Substantia nigra (tissue), 51 donors: ENCODE measurements at places on chromosomes 12 and 14.
A peak's percentile ranks its signal among the peaks of the same experiment; 100 is the strongest.

DNA sequence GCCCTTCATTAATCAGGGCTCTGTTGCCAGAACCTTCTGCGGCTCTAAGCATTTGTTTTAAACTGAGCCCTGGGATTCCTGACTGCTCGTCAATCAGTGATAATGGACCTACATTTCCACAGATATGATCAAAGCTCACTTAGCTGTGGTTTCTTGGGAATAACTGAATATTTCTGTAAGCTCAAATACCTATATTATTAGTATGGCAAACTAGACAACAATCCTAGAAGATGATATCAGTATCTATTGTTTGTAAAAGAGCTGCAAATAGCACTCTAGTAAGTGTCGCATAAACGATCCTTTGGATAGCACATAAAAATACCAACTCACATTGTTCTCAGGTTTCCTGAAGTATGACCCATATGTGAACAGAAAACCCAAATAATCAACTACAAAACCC lies 150.4 kb downstream of the PPM1H start:
- DNase-seq, result no peak

GRCh38 chr12:58186914-58187313 lies 245.5 kb downstream of the ATP23 start:
- DNase-seq, result no peak

DNA sequence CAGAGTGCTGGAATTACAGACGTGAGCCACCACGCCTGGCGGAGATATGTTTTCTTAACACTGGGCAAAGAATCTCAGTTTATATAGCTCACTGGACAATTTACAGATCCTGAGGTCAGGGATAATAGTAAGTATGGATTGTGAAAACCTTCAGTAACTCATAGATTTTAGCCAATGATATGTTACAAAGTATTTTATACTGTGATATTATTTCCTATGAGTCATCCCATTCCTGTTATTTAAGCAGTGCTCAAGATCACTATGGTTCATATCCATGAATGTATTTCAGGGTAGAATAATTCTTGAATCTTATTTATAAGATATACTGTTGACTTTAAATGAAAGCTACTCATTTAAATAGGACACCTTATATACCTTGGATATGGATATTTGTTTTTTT lies 107.2 kb downstream of the RAD51B start:
- DNase-seq, result no peak

DNA sequence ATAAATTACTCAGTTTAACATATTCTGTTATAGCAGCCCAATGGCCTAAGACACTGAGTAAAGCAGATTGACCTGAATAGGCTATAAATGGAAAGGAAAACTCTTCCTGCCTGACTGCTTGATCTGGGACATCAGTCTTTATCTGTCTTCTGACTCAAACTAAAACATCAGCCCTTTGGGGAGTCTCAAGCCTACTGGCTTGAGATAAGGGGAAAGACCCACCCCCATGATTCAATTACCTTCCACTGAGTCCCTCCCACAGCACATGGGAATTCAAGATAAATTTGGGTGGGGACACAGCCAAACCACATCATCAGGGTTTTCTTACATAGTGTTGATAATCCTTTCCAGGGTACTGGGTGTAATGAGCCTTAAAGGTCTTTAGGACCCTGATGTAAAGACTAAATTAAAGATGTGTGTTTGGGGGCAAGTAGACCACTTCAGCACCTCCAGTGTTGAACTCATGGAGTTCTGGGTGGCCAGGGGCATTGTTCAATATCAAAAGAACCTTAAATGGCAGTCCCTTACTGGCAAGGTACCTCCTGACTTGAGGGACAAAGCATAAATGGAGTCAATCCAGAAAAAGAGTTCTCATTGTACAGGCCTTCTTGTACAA lies 67.8 kb downstream of the TSHR start:
- no peak for DNase-seq

- no peak for DNase-seq
Measured at GRCh38 chr12:101539148-101539547, 55.6 kb upstream of the MYBPC1 start.

- no peak for DNase-seq
Measured at GRCh38 chr12:49672301-49673217, 34.6 kb downstream of the FMNL3 start.

GRCh38 chr12:114209861-114210260 lies 196.1 kb downstream of the TBX5 start:
- DNase-seq, result no peak

- DNase-seq, result no peak
Measured at GRCh38 chr14:99760817-99761216, 32.4 kb upstream of the EML1 start.

DNA sequence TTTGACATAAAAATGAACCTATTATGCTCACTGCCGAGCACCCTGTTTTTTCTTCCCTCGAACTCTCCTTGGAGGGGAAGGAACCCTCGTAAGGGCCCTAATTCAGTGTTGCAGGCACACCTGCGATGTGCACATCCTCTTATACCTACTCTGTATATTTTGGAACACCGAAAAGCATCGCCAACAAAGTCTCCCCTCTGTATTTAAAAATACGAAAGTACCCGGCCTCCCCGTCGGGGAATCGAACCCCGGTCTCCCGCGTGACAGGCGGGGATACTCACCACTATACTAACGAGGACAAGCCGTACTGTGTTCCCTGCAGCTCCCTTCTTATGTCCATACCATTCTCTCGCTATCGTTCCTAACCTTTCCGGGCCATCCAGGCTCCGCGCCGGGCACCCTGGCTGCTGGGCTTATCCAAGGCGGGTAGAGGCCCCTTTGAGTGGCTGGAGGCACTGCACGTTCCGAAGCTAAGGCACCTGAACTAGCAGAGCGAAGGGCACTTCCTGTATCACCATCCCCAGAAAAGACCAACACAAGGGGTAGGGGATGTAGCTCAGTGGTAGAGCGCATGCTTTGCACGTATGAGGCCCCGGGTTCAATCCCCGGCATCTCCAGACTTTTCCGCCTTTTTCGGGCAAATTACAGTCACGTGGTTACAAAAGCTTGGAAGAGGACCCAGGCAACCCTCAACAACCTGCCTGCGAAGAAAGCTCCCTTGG lies 25.1 kb upstream of the UBC start:
- DNase-seq, result no peak

DNA sequence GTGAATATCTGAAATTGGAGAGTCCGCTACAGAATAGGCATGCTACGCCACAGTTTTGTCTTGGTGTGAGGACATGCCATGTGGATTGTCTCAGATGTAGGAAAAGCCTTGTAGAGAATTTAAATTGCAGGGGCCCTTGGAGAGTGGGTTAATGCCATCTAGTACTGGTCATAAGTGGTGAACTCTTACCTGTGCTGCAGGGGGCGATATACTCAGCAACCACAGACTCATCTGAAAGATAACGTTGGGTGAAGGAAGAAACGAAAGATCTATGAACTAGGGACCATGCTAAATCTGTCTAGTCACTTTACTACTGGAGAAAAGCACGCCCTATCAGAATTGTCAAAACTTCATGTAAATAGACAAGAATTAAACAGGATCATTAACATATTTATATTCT lies 33.7 kb upstream of the A2M start:
- no peak for DNase-seq

DNA sequence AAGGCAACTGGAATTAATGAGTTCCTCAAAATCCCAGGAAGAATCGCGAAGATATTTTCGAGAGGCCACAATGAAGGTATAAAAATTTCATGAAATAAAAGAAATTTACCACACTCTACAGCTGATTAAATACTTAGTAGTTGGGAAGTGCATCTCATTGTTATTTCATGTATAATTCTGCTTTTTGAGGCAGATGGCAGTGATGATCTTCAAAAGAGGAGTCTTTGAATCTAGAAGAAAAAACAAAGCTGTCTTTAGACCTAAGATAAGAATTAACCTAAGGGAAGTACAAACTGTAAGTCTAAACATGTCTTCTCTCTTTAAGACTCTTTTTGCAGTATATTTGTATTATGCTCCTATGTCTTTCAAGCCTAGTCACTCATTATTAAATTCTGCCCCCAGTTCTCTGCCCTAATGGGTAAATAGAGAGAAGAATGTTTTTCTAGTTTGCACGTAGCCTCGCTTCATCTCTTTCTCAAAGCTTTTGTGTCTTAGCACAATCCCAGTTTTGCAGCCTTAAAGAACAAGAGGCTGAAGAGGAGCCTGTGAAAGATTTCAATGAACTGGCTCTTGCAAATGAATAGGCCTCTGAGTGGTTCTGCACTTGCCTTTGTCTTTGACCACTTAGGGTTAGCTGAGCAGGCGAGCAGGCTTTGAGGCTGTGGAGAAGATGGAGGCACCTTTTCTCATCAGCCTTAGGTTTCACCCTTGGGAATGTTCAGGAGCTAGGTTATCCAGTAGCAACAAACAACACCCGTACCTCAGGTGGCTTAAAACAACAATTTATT lies 32.7 kb downstream of the CFAP54 start:
- no peak for DNase-seq

DNA sequence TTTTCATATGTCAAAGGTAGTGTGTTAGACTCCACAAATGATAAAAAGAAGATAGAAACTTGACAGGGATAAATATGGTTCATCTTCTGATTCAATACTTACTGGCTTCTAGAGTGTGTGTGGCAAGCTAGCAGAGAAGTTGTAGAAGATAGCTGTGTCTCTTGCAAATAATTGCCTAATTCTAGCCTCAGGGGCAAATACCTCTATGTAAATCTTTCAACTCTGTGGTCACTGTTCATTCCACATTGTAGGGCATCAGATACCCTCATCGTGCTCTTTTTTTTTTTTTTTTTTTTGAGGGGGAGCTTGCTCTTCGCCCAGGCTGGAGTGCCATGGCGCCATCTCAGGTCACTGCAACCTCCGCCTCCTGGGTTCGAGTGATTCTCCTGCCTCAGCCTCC lies 1.7 kb downstream of the OLR1 start:
- DNase-seq, result no peak

GRCh38 chr12:503111-503761 lies 43.5 kb downstream of the B4GALNT3 start:
- DNase-seq, result no peak

- no peak for DNase-seq
Measured at GRCh38 chr12:53719649-53720048, 7.6 kb downstream of the CALCOCO1 start.

DNA sequence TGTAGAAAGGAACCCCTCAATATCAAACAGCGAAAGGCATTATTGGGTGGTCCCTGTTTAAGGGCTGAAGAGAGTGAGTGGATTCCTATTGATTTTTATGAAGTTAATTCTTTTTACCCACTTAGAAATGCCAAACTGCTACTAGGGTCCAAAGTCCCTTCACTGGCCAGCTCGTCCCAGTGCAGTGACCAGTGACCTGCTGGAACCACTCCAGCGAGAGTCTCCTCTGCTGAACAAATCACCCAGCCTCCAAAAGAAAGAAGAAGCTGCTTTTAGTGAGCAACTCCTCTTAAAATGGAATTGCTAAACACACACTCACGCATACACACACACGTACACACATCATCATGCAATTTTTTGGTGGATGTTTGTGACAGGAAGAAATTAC lies 198.2 kb upstream of the PLEKHG7 start:
- DNase-seq, result no peak

DNA sequence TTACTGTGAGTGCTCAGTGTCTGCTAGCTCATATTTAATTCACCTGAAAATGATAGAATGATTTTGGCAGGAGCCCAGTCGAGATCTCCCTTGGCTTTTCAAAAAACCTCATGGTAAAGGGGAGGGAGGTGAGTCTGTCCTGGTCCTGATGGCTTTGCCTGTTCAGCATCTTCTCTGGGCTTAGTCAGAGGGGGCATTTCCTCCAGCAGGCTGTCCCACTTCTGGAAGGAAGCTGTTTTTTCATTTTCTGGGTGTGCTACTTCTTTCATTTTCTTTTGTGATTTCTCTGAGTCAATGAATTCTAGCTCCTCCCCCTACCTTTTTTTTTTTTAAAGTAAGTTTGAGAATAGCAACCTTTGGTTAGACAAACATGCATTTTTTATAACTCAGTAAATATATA lies 58.8 kb downstream of the TMX1 start:
- DNase-seq, result no peak

- DNase-seq, result peak; percentile 74
Measured at GRCh38 chr14:35385042-35385839, 19.3 kb downstream of the NFKBIA start.

GRCh38 chr14:55803873-55804553 lies 224.0 kb downstream of the KTN1 start:
- DNase-seq, result no peak

- no peak for DNase-seq
Measured at GRCh38 chr12:65720136-65721130, 103.8 kb upstream of the HMGA2 start.

DNA sequence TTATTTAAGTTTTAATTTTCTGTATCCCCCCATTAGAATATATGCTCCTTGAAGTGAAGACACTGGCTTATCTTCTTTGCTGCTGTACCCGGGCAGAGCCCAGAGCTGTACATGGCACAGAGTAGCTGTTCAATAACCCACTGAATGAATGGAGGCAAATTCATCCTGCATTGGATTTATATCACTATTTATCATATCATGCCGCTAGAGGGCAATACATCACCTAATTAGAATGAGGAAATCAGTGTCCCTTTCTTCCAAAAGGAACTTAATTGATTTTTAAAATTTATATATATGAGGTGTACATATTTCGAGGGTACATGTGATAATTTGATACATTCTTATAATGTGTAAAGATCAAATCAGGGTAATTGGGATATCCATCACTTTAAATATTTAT lies 89.2 kb upstream of the TMEM260 start:
- DNase-seq, result no peak
